ENCODE measurements at places on chromosomes 6 and 20.

DNA sequence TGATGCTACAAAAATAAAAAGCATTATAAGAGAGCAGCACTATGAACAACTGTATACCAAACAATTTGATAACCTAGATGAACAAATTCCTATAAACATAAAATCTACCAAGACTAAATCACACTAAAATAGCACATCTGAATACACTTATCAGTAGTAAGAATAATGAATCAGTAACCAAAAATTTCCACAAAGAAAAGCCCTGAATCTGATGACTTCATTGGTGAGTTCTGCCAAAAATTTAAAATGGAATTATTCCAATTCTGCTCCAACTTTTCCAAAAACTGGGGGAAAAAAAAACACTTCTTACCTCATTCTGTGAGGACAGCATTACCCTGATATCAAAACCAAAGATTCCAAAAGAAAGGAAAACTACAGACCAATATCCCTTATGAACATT lies 206.2 kb downstream of the WDR27 start:
- no peak for DNase-seq

DNA sequence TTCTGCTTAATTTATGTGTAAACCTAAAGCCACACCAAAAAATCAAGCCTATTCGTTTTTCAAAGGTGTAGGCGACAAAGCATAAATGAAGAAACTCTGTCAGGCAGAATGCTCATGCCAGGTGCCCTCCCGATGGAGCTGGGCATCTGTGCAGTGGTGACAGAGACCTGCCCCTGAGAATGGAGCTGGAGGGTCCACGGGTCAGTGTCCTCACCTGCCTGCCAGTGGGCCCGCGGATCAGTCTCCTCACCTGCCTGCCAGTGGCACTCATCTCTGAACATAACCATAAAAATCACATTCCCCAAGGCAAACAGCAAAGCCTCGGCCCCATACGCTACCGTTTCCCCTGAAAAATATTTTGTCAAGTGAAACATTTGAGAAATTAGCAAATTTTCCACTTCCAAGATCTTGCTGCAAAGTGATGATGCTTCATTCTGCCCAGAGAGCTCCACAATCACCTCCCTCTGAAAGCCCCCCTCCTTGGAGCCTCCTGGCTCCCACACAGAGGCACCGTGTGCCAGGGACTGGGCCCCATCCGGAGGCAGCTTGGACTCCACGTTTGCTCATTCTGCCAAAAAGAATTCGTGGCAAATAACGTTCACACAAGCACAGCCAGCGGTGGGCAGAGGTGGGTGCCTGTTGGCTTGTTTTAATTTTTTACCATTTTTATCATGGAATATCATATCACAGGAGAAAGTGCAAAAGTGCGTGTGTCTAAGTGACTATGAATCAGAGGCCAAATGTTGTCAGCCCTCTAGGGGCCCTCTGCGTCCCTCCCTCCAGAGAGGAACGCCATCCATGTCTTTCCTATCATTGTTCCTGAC lies 88.8 kb downstream of the YTHDF1 start:
- DNase-seq = no peak

DNA sequence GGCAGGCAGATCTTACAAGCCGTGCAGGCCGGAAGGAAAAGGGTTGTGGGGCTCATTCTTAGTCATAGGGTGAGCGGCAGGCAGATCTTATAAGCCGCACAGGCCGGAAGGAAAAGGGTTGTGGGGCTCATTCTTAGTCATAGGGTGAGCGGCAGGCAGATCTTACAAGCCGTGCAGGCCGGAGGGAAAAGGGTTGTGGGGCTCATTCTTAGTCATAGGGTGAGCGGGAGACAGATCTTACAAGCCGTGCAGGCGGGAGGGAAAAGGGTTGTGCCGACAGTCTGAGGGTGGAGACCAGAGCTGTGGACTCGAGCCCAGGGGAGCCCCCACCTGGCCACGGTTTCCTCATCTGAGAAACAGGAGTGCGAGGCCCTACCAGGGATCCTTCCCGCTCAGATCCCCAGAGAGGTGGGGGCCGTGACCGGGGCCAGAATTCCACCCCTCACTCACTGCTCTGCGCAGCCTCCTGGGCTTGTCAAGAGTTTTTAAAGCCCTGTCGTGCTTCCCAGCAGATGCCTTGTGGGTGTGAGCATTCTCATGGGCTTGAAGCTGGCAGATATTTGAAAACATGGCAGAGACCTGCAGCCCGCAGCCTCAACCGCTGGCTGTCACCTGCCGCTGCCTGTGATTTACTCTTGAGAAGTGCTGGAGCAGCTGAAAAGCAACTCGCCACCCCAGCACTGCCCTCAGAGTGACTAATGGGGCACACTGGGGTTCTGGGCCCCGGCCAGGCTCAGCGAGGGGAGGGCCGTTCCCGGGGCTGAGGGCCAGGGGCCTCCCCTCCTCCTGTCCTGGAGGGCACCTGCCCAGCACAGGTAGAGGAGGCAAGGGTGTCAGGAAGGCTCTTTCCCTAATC lies 31.9 kb downstream of the NTSR1 start:
- DNase-seq = peak; percentile 78

DNA sequence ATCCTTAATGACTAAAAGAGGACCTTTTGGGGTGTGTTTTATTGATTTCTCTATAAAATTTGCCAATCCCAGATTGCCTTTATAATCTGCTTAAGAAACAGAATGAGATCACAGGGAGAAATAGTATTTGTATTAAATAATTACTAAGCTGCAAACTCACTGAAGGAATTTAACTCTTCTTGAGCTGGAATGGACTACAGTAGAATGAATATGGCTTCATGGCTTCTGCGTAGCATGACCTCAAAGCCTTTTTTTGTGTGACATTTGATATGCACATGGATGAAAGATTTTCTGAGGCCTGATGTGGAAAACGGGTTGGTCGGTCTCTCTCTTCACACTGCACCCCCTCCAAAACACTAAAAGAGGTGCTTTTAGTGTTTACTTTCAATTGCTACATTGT lies 115.9 kb downstream of the QKI start:
- DNase-seq = no peak

DNA sequence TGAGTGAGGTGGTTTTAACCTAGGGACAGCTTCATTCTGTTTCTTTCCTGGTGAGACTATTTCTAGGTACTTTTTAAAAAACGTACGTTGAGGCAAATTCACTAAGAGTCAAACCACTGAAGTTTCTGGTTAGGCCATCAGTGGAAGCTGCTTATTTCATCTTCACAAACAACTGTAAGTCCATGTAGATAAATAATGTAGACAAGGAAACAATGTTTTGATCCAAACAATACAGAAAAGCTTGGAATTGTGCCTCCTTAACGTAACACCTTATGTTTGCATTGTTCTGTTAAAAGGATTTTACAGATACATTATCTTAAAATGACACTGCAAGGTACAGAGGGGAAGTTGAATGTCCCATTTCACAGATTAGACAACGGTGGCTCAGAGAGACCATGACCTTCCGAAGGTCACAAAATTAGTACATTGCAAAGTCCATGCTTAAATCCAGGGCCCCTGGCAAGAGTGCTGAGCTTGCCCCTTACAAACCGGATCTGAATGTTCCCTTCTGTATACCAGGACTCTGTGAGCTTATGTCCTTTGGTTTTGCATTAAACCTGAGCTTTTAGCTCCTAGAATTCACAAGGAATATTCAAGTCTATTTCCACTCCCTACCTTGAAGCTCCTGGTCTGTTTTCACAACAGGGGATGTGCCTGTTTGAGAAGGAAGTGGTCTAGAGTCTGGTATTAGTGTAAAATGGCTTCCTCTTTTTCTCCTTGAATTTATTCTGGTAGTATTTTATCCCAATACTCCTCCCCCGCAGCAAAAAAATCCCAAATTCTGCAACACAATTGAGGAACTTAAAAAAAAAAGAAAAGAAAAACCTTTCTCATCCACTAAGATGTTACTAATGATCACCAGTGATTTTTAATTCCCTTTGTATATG lies 28.9 kb upstream of the ZNF217 start:
- DNase-seq = no peak

- no peak for DNase-seq
Measured at GRCh38 chr6:149405823-149406765, 6.0 kb downstream of the SUMO4 start.

DNA sequence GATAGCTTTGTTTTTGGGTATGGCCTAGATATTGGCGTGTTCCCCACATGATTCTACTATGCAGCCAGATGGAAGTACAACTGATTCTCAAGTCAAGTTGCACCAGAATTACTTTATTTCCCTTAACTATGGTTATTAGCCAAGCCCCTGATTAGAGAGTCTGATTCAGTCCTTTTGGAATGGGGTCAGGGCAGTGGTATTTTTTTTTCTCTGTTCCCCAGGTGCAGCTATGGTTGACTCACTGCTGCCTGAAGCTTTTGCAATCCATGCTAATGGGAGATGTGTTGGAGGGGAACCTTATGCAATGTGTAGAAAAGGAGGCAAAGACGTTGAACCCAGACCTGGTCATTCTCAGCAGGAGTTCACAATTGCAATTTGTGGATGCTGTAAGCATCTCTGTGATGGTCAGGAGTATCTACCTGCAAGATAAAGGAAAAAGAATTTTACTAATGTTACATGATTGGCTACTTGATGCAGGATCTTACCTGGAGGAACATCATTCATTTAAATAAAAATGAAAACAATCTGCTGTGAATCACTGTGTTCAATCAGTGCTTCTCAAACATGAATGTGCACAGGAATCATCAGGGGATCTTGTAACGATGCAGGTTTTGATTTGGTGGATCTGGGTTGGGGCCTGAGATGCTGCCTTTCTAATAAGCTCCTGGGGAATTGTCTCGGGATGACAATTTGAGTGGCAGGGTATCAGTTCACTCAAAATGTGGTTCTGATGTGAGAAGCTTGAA lies 49.4 kb downstream of the PFDN4 start:
- no peak for DNase-seq

DNA sequence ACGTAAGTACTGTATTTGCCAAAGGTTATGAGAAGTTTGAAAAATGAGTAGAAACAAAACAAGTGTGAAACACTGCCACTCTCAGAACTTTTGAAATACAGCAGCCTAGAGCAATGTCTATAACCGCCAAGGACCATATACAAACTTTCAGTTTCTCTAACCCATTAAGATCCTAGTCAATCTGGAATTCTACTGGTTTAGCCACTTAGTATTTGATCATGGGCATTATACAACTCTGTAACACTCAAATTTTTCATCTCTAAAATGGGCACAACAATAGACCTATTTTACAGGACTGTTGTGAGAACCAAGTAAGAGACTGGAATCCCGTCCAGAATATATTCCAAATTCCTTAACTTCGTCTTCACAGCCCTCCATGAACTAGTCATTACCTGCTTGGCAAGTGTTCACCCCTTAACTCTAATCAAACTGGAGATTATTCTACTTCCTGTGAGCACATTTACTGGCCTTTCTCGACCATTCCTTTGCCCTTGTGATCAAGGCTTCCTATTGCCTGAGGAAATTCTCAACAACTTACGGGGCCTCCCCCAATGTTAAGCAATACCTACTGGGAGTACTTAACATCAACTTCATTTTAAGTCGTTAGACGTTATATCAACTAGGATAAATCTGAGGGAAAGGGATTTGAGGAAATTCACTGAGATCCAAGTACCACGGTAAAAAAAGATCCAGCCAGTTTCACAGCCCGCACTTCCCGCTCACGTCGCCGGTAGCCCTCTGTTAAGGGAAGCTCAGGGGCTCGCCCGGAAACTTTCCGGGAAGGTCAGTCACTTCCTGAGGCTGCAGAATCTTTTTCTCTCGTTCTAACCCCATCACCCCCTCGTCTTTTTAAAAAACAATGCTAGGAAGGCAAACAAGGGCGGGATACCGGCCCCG lies 1.1 kb downstream of the EIF2S2 start:
- no peak for DNase-seq

DNA sequence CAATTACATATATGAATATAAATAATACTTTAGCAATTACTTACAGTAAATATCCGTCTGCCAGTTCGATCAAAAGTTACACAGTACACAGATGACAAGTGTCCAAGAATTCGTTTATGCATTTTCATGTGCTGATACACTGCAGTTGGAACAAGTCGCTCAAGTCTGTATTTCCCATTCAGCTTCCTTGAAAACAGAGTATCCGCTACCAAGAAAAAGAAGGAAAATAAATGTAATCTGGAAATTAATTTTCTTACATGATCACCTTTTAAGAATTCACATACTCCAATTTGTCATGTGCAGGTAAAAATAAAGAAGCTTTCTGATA lies 35.3 kb downstream of the PHIP start:
- no peak for DNase-seq

- no peak for DNase-seq
Measured at GRCh38 chr6:66735106-66735890, 1028.3 kb upstream of the EYS start.

DNA sequence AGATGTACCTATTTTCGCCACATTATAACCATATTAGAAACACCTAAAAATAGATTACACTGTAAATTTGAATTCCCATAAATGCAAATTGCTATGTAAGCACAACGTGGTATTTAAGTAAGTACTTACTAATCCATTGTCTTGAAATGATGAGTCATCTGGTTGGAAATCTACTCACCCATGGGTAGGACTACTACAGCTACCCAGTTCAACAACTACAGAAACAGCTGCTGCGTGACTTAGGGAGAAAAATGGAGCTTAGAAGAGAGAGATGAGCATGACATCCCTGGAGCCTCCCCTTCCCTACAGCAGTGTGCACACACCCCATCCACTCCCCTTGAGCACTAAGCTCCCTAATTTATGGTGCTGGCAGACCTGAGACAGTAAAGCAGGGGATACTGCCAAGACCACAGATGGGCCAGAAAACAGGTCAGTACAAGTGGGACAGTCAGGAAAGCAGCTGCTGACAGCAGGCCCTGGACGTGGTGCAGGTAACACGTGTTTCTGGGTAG lies 26.9 kb downstream of the RRAGD start:
- no peak for DNase-seq

- no peak for DNase-seq
Measured at GRCh38 chr6:113862112-113862511, 5.0 kb downstream of the MARCKS start.

DNA sequence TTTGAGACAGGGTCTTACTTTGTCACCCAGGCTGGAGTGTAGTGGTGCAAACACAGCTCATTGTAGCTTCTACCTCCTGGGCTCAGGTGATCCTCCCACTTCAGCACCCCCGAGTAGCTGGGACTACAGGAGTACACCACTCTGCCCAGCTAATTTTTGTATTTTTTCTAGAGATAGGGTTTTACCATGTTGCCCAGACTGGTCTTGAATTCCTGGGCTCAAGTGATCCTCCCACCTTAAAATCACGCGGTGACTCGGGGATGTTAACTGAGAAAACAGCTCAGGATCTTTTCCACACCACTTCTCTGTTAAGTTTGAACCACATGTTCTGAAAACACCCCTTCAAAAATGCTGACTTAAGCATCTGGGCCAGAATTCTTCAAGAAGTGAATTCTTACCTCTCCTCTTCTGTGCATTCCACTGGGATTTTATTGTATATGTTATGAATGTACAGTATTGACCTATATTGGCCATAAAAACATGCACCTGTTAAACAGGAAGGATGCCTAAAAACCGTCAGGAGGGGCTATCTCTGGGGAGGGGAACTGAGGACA lies 72.4 kb downstream of the SYTL3 start:
- DNase-seq = no peak

DNA sequence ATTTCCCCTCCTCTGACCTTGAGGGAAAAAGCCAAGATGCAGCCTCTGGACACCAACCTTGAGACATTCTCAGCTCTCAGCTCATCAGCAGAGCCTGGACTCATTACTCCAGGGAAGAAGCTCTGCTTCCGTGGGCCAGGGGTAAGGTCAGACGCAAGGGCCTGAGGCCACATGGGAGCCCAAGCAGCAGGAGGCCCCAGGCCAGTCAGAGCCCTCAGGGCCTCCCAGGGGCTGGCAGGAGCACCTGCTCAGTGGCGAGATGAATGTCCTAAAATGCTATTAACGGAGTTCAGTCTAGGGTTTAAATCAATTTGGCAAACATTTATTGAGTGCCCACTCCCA lies 208.6 kb downstream of the ERMARD start:
- DNase-seq = no peak

GRCh38 chr6:164370773-164371172 lies 938.6 kb downstream of the C6orf118 start:
- DNase-seq = no peak
